Activated naive CD4-positive, alpha-beta T cell treated with anti-CD3 and anti-CD28 coated beads for 36 hours (primary cell): ENCODE measurements at places on chromosomes 2 and 18.

- peak; percentile 32 for DNase-seq
Observed at GRCh38 chr2:169877398-169877797, 50.1 kb downstream of the UBR3 start.

DNA sequence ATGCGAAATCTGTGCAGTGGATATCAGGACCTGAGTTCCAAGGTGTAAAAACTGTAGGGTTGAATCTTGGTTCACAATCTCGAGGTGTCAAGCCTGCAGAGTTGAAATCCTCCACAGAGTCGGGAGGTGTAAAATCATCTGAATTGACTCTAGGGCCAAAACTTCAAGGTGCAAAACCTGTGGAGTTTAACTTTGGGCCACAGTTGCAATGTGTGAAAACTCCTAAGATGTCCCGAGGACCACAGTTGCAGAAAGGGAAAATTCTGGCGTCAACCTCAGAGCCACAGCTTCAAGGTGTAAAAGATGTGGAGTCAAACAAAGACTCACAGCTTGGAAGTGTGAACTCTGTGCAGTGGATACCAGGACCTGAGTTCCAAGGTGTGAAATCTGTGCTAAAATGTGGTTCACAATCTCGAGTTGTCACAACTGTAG lies 9.8 kb upstream of the ZNF512 start:
- no peak for DNase-seq

GRCh38 chr2:212686285-212686895 lies 147.8 kb upstream of the ERBB4 start:
- DNase-seq: peak; percentile 72

DNA sequence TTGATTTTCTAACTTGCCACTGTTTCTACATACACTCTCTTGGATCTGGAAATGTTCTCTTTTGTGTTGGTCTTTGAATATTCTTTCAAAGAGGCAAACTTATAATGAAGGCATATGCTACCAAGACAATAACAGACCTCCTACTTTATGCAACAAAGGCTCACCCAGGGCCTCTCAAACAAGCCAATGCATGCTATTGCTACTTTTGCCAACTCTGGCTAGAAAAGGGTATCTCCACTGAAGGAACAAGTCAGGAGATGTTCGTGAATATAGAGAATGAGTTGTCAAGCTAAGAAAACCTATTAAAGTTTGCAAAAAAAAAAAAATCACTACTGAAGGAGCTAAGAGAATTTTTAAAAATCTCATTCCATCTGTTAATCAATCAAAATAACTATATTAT lies 15.9 kb upstream of the DSG2 start:
- DNase-seq: no peak

GRCh38 chr2:127826047-127826446 lies 15.1 kb upstream of the WDR33 start:
- no peak for DNase-seq

GRCh38 chr2:100041946-100042345 lies 100.4 kb downstream of the AFF3 start:
- DNase-seq: no peak
